Fibroblast of the aortic adventitia (primary cell): ENCODE measurements at places on chromosomes 1 and 21.
A peak's percentile ranks its signal among the peaks of the same experiment; 100 is the strongest.

- peak; percentile 57 for DNase-seq
These were observed 12.5 kb downstream of the S100A10 start for GRCh38 chr1:151981178-151981525.

DNA sequence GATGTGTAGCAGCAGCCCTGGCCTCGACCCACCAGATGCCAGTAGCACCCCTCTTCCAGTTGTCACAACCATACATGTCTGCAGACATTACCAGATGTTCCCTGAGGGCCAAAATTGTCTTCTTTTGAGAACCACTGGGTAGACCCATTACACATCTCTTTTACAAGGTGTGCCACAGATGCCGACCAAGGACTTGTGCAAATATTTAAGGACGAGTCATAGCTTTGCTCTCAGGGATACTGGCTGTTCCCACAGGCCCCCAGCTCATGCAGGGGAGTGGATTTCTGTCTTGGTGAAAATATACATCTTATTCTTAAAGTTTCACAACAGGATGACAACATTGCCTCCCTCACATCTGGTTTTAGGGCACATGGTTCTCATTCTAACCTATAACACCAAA, 59.4 kb upstream of the ZBTB18 start:
- DNase-seq: no peak

- DNase-seq: no peak
These were observed 63.2 kb downstream of the VWA5B1 start for GRCh38 chr1:20353836-20354235.

- no peak for DNase-seq
These were observed 7.4 kb downstream of the AZIN2 start for GRCh38 chr1:33088119-33088906.

DNA sequence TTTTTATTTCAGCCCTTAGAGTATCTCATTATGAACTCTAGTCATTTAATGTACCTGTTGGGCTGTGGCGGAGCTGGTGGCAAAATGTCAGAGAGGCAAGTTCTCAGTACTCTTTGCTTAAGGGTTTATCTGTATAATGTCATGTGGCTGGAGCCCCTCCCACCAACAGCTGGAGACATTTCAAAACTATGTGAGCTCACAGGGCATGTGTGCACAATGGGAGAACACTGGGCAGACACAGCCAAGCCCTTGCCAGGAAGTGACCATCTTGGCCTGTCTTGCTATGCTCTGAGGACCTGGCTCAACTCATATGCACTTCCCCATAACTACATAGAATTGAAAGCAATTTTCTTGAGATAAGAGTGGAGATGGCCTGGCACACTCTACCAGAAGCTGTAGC, 296.4 kb downstream of the PTPRU start:
- peak; percentile 7 for DNase-seq

GRCh38 chr21:36780861-36781260, 81.9 kb downstream of the SIM2 start:
- DNase-seq: no peak

- peak; percentile 43 for DNase-seq
These were observed 17.4 kb downstream of the SFT2D2 start for GRCh38 chr1:168243198-168243597.

DNA sequence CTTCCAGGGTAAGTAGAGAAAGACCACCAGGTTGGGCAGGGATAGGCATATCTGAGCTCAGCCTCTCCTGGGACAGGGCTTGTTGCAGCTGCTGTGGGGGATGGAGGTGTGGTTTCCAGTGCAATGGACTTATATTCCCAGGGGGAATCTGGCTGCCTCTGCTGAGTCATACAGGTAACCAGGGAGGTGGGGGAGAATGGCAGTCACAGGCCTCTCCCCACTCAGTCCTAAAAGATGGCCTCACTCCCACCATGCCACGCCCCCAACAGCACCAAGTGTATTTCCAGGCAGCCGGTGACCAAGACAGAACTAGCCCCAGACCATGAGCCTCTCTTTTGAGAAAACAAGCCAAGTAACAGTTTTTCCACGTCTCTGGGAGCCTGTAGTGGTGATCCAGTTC, 1240.7 kb downstream of the BRINP3 start:
- DNase-seq: no peak

GRCh38 chr1:81950591-81951244, 150.0 kb downstream of the ADGRL2 start:
- no peak for DNase-seq

GRCh38 chr1:26909951-26910342, 3.8 kb downstream of the NR0B2 start:
- no peak for DNase-seq

DNA sequence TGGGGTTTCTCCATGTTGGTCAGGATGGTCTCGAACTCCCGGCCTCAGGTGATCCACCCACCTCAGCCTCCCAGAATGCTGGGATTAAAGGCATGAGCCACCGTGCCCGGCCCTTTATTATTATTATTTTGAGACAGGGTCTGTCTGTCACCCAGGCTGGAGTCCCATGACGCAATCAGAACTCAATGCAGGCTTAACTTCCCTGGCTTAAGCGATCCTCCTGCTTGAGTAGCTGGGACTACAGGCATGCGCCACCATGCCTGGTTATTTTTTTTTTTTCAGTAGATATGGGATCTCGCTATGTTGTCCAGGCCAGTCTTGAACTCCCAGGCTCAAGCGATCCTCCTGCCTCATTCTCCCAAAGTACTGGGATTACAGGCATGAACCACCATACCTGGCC, 47.1 kb upstream of the CITED4 start:
- DNase-seq: no peak

GRCh38 chr1:220195701-220196100, 76.6 kb downstream of the RAB3GAP2 start:
- DNase-seq: no peak

DNA sequence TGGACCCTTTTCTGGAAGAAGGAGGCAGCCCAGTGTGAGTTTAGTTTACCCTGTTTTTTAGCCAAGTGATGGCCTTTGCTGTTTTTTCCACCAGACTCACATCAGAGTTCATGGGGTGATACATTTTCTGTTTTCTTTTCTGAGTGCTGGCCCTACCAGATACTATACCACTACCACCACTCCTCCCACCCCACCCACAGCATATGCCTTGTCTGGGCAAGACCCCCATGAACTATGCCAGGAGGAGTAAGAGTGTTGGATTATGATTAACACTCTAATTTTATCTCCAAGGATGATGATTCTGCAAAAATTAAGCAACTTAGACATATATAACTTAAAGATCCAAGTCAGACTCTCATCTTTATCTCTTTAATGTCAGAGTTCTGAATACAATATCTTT, 26.1 kb downstream of the FABP3 start:
- DNase-seq: no peak

- DNase-seq: peak; percentile 80
These were observed at the start of gene RRP1 for GRCh38 chr21:43789276-43790009. Gene RRP1 (plus strand): TSS chr21:43789577. CDS start chr21:43789630, 53 bp downstream.

DNA sequence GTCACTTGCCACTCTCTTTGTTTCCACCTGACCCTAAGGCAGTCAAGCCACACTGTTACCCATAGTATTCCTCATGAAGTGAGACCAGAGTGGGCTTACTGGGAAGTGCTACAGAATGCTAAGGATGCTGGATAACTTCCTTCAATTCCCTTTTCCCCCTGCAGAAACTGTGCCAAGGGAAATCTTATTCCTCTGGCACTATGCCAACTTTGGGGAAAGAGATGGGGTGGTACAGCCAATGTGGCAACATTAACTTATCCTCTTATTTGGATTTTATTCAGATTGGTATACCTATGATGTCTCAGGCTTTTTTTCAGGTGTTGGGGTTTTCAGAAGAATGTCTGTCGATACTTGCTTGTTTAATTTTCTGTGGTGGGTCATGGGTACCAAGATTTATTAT, 599.4 kb upstream of the PBX1 start:
- DNase-seq: no peak

DNA sequence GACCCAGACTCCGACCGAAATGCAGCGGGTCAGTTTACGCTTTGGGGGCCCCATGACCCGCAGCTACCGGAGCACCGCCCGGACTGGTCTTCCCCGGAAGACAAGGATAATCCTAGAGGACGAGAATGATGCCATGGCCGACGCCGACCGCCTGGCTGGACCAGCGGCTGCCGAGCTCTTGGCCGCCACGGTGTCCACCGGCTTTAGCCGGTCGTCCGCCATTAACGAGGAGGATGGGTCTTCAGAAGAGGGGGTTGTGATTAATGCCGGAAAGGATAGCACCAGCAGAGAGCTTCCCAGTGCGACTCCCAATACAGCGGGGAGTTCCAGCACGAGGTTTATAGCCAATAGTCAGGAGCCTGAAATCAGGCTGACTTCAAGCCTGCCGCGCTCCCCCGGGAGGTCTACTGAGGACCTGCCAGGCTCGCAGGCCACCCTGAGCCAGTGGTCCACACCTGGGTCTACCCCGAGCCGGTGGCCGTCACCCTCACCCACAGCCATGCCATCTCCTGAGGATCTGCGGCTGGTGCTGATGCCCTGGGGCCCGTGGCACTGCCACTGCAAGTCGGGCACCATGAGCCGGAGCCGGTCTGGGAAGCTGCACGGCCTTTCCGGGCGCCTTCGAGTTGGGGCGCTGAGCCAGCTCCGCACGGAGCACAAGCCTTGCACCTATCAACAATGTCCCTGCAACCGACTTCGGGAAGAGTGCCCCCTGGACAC, 534 bp downstream of the C1orf56 start:
- DNase-seq: peak; percentile 60

GRCh38 chr1:61436491-61437120, 288.3 kb downstream of the TM2D1 start:
- no peak for DNase-seq

DNA sequence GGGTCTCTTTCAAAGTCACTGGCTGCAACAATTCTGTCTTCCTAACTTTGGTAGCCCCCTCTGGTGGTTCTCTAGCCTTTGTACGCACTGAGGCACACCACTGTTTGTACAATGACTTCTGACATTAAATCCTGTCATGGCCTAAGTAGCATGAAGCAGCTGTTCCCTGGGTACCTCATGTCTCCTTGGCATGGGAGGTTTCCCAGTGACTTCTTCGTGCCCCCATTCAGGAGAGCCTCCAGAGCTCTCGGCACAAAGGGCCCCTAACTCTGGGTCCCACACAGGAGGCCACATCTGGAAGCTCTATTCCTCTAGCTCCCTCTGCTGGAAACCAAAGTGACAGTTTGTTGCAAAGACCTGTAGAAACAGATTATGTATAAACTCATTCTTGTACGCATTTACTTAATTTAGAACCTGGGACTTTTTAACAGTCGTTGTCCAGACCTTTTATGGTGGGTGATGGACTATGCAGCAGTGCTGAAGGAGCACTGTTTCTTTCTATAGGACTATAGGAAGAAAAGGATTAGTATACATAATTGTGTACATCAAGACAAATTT, 13.4 kb downstream of the SWT1 start:
- DNase-seq: peak; percentile 74

DNA sequence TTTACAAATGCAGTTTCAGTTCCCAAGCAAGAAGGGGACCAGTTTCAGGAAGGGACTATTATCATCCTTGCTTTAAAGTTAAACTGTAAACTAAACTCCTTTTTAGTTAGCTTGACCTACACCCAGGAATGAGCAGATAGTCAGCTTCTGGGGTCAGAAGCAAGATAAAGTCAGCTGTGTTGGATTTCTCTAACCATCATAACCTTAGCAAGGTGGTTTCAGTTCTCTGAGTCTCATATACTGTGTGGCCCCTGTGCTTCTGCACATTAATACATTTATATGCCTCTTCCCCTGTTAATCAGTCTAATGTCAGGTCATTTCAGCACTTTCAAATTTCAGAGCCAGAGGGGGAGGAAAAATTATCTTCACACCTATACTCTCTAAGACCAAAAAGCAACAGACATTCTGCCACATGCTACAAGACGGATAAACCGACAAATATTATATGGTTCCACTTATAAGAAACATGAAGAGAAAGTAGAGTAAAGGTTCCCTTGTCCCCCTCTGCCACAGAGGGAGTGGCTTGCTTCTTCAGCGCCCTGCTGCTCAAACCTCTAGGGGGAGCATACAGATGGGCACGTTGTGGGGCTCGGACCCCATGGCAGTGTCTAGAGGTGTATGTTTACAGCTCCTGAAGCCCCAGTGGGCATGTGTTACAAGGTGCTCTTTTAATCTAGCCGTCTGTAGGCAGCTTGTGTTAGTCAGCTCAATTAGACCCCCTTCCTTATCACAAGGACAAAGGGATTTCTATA, 89.1 kb downstream of the SMYD3 start:
- DNase-seq: no peak

- no peak for DNase-seq
These were observed 19.5 kb downstream of the RHOU start for GRCh38 chr1:228754646-228755268.
